ENCODE measurements at places on chromosomes 4 and X.

GRCh38 chrX:99761731-99762130 is 648.3 kb downstream of the PCDH19 start:
- DNase-seq: no peak

- DNase-seq: no peak
Measured at GRCh38 chrX:131217989-131218388, 71.1 kb downstream of the IGSF1 start.

DNA sequence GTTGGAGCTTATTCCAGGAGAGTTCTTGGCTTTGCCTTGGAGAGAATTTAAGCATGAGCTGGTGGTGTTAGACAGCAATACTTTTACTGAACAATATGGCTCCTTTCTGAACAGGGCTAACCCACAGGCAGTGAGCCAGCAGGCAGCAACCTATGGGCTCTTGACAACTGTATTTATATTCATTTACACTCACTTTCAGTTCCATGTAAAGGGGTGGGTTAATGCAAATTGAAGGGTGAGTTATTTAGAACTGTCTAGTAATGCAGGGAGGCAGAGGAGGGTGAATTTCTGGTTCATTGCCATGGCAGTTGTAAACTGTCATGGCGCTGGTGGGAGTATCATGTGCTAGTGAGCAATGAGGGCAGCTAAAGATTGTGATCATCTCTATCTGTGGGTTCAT is 15.7 kb downstream of the FOXR2 start:
- no peak for DNase-seq

DNA sequence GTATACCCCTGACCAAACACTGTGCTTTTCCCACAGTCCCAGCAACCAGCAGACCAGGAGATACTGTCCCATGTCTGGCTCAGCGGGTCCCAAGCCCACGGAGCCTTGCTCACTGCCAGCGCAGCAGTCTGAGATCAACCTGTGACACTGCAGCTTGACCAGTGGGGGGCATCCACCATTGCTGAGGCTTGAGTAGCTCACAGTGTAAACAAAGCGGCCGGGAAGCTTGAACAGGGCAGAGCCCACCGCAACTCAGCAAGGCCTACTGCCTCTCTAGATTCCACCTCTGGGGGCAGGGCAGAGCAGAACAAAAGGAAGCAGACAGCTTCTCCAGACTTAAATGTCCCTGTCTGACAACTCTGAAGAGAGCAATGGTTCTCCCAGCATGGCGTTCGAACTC is 58.1 kb downstream of the SLC10A6 start:
- no peak for DNase-seq

DNA sequence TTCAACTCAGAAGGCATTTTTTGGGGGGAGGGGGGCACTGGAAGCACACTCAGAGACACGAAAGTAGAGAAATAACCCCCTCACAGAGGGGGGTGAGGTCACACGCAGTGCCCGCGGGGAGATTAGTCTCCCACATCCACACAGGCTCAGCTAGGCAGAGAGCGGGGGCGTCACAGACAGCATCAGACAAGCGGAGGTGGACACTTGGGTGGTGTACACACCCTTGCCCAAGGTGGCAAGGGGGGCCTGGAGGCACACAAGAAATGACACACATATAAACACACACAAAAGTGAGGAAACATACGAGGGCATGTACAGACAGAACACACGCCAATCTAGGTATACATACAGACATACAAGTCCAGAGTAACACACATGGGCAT is 637 bp upstream of the SYN1 start:
- no peak for DNase-seq

GRCh38 chrX:68917799-68918198 is 89.0 kb downstream of the EFNB1 start:
- no peak for DNase-seq

DNA sequence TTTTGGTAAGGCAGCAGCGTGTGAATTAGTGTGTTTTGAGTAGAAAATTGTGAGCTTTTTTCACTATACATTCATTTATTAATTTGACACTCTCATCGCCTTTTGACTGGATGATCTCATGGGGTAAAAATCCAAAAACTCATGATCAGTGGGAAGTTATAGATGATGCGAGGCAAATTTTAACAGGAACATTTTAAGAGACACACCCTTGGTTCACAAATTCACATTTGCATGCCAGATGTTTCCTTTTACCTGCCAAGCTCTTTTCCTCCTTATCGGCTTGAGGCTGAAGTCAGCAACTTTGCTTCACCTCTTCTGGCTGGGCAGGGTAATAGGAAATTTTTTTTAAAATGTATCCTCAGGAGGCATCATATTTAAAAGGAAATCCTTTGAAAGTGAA is 318.0 kb upstream of the HS3ST1 start:
- DNase-seq: no peak

- peak; percentile 34 for DNase-seq
Measured at GRCh38 chrX:119784747-119785446, 6.5 kb downstream of the RPL39 start.

DNA sequence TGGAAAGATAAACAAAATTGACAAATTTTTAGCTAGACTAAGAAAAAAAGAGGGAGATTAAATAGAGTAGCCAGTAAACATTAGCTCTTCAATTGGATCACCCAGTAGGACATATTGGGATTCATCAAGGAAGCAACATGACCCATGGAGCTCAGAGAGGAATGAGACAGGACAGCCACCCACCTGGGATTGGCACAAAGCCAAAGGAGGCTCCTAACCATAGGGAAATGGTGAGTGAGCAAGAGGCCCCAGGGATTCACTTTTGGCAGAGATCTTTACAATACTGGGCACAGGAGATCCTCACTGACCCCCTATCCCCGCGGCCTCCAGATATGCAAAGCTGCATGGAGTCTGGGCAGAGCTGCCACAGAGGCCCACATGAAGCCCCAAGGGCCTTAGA is 34.8 kb upstream of the CXCL6 start:
- no peak for DNase-seq

GRCh38 chr4:145772347-145772746 is 92.4 kb downstream of the C4orf51 start:
- DNase-seq: no peak

- DNase-seq: no peak
Measured at GRCh38 chrX:15194146-15194545, 75.7 kb downstream of the ASB9 start.

GRCh38 chr4:139682741-139683151 is 17.1 kb downstream of the MGST2 start:
- DNase-seq: no peak

DNA sequence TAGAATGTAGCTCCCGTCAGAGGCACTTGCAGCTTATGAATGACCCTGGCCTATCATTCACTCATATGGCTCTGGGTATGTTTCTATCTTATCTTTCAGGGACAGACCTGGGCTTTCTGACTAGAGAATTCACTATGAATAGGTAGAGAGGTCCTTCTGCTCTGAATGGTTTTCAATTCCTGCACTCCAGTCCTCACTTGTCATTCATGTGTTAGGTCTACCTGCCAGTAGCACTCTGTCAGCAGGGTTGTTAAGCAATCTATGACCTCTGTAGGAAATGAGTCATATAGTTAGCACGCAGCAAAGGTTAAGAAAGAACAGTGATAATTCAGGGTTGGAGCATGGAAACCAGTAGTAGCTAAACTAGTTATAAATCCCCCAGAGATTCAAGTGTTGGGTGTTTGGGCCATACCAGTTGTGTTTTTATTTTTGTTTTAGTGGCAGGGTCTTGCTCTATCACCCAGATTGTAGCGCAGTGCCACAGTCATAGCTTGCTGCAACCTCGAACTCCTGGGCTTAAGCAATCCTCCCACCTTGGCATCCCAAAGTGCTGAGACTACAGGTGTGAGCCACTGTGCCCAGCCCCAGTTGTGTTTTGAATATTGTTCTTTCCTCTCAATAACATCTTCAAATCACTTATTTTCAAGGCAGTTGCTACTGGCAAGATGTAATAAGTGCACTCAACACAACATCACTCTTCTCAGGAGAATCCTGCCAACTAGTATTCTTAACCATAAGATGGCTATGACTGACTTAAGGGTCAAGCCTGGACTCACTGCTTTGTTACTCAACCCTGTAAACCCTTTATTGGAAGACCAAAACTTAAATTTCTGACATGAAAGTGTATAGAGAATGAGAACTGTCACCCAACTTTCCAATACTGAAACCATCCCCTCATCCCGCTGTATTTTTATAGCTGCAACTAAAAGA is 25.1 kb downstream of the ARL13A start:
- DNase-seq: no peak

DNA sequence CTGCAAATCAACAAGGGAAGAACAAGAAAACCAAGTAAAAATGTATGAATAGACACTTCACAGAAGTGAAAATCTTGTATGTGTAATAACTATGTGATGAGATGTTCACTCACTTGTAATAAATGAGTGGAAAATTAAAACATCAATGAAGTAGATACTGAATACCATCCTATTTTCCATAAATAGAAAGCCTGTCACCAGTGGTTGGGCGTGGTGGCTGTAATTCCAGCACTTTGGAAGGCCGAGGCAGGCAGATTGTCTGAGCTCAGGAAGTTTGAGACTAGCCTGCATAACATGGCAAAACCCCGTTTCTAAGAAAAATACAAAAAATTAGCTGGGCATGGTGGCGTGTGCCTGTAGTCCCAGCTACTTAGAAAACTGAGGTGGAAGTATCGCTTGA is 53.5 kb upstream of the SOD3 start:
- no peak for DNase-seq

- no peak for DNase-seq
Measured at GRCh38 chr4:67167849-67168248, 377.5 kb downstream of the CENPC start.

DNA sequence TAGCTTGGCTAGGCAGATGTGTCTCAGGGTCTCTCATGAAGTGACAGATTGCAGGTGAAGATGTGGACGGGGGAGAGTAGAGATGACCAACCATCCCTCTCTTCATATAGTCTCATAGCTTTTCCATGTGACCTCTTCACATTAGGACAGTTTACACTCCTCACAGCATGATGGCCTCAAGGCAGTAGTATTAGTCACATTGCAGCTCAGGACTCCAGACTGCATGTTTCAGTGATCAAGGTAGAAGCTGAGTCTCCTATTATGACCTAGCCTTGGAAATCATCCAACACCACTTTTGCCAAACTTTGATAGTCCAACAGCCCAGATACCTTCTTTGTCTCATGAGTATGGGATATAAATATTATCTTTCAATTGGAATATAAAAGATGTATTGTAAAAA is 147.7 kb downstream of the GASK1B start:
- no peak for DNase-seq

GRCh38 chr4:88163336-88163735 is 4.9 kb upstream of the ABCG2 start:
- no peak for DNase-seq

DNA sequence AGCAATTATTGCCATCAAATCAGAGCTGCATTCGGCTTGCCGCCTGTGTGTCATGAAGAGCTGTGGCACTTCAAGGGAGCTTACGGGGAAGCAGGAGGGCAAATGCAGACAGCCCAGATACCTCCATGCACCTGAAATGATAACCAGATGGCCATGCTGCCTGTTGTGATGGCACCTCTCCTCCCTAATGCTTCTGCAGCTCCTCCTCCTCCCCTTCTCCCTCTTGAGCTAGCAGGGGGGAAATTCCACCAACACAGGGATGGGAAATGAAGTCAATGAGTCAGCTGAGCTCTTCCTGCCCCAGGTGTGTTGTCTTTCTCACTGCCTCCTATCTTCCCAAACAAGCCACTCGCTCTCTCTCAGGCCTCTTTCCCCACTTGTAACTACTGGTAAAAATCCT is 565.0 kb downstream of the BCOR start:
- no peak for DNase-seq

DNA sequence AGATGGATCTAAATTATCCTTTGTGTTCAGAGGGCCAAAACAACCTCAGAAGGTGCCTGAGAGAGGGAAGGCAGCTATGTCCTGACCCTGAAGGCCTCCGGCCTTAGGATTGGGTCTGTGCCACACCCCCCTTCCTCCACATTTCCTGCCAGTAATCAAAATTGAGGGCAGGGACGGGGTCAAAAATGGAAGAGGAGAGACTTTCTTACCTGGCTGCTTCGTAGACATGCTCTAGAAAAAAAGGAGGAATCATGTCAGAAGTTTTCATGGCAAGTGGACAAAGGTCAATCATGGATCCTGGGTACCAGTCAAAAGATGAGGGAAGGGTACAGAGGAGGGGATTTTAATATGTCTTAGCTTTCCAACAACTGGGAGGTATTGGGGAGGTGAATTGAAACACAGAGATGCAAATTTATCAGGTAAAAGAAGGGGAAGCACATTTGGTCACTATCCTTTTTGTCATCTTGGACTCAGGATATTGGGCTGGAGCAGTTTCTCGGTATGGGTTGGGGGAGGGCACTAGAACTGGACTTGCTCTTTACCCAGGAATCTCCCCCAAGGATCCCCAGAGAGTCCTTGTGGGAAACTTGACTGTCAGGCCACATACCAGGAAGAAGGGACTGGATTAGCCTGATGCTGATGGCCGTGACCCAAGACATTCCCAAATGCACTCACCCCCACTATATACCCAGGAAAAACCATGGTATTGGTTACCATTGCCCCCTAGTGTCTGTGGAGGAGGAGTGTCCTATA is 17.1 kb downstream of the VSIG4 start:
- peak; percentile 65 for DNase-seq

DNA sequence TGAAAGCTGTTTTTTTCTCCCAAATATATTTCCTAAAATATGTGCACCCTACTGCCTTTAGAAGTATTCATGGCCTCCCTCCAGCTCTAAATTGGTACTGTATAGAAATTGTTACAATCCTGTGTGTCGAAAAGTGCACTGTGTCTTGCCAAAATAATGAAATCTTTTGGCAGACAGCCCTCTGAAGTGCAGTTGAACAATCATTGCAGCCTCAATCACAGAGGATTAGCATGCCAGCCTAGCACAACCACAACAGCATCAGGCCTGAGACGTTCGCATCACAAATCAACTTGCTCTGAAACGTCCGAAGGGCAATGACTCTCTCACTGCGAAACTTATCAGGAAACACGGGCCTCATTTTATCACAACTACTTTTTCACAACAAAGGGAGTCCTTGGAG is 99.0 kb downstream of the ANOS1 start:
- no peak for DNase-seq

DNA sequence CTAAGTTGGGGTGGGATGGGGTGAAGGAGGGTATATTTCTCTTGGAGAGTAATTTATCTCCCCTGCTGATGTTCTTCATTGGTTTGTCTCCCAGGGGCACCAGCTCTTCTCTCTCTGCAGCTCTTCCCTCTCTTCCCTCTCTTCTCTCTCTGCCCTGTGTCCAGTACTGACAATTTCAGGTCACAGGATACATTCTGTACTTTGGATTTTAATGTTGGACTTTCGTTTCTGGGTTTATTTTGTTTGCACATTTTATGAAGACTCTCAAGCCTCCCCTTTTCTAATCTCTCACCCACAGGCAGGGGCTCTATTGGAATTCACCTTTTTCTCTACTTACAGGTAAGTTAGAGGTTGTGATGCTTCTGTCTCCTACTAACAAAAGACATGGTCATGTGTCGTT is 165.5 kb downstream of the CPEB2 start:
- DNase-seq: no peak

DNA sequence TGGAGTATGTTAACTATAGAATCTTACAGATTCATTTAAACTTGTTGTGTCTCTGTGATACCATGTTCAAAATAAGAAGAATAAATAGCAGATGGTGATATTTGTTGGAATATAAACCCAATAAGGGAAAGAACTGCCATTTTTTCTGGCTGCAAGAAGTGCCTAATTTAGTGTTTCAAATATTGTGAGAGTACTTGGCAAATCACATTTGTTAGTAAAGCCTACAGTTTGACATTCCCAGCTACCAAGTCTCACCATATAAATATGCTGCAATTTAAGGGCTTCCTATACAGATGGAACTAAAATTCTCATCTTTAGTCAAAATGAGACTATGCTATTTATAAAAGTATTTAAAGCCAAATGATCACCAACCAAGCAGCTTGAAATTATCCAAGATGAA is 96.0 kb upstream of the WDFY3 start:
- no peak for DNase-seq
